Lung microvascular endothelial cell (primary cell): ENCODE measurements at places on chromosomes 1 and 21. TPM values are rescaled to one million over a fixed set of nuclear protein-coding genes. Genes with fewer than 3 reads are reported as not detected.

DNA sequence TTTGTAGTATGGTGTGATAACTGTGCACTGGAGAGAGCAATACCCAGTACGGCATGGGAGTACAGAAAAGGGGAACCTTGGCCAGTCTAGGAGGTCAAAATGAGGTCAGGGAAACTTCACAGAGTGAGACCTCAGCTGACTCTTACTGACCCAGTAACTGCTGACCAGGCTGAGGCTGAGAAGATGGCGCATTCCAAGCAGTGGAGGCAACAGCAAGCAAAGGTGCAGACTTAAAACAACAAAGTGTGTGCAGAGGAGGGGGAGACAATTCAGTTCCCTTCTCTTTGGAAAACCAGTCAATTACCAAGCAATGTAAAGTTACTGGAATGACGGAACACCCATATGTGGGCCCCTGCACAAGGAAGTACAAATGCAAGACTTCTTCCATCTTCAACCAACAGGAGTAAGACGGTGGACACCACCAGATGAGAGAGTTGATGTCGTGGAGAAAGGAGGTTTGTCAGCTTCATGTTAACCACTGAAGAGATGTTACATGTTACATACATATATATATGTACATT lies 54.6 kb upstream of the PRDX6 start:
- no peak for DNase-seq

DNA sequence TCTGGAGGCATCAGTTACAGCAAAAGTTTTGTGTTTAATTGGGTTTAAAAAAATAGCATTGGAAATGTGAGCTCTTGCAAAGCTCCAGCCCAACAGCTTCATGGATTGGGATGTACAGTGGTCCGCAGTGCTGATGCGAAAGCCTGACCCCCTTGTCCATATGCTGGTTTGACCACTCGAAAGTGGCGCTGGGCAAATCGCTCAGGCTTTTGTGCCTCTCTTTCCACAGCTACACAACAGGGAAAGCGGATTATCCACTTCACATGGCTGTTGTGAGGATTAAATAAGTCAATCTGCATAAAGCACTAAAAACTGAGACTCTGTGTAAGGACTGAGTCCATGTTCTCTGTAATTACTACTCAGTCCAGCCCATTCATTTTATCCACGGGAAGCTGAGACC lies 57.2 kb downstream of the HUNK start:
- DNase-seq: no peak

- no peak for DNase-seq
Measured at GRCh38 chr1:22953740-22954141, 18.9 kb downstream of the LACTBL1 start.

GRCh38 chr1:24769656-24770651 lies 24.7 kb downstream of the CLIC4 start:
- DNase-seq: no peak

The OR2T35 gene
- not detected in 2 replicates for total RNA-seq

GRCh38 chr1:17458794-17459193 lies 19.3 kb upstream of the RCC2 start:
- DNase-seq: no peak

The SLC9C2 gene
- total RNA-seq: not detected in 2 replicates

DNA sequence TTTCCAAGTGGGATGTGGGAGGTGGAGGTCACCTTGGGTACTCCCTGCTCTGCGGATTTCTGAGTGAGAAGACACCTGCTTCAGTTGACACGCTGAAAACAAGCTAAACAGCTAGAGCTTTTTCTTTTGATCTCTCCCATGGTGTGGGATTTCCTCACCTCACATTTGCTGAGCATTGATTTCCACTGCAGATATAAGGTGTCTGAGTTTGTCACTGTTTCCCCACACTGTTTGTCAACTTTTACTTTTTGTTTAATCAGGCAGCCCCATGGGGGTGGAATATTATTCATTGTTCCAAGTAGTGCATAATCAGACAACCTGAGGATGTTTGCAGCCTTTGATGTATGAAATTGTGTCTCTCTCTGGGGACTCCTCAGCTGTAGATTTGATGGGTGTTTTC lies 49.5 kb downstream of the FASLG start:
- no peak for DNase-seq

- DNase-seq: peak; percentile 57
Measured at GRCh38 chr21:36854391-36854790, 112.1 kb downstream of the HLCS start.

- DNase-seq: no peak
Measured at GRCh38 chr1:50426108-50426700, 3.0 kb upstream of the DMRTA2 start.

The FGR gene
- under 0.01 and 0.20 TPM in 2 replicates for total RNA-seq

The BTG2 gene
- 22.4 TPM in 2 replicates for total RNA-seq

- no peak for DNase-seq
Measured at GRCh38 chr1:57683037-57683942, 259.4 kb upstream of the DAB1 start.

The SYF2 gene
- total RNA-seq: 27.9 and 31.2 TPM in 2 replicates

The TTC3 gene
- total RNA-seq: 99.4 and 127 TPM in 2 replicates

The PCP4L1 gene
- not detected in 2 replicates for total RNA-seq

GRCh38 chr1:109392037-109392787 lies 5.5 kb downstream of the SORT1 start:
- no peak for DNase-seq

The HSPB7 gene
- total RNA-seq: not detected in 2 replicates

DNA sequence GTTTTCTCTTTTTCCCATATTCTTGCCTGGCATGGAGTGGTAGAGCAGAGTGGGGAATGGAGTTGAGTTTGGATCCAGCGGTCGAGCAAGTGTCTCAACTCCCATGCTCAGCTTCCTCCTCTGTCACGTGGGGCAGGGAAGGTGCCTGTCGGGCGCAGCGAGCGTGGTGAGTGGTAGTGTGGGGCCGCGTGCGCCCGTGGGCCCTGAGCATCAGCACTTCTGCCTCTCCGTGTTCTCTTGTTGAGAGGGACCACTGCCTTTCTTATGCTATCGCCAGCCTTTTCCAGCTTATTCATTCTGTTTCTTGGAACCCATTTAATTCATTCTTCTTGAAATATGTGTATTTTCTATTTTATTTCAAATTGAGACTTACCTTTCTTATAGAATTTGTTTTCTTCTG lies 65.1 kb downstream of the ADARB1 start:
- no peak for DNase-seq

The SPRR2B gene
- not detected in 2 replicates for total RNA-seq

- no peak for DNase-seq
Measured at GRCh38 chr1:199778324-199778955, 249.1 kb upstream of the NR5A2 start.

The SH3GLB1 gene
- total RNA-seq: 34.2 and 36.9 TPM in 2 replicates

The SLC22A15 gene
- under 0.01 TPM in 1 of 2 replicates, not detected in the other for total RNA-seq

The DNAI4 gene
- 1.5 and 6.0 TPM in 2 replicates for total RNA-seq

DNA sequence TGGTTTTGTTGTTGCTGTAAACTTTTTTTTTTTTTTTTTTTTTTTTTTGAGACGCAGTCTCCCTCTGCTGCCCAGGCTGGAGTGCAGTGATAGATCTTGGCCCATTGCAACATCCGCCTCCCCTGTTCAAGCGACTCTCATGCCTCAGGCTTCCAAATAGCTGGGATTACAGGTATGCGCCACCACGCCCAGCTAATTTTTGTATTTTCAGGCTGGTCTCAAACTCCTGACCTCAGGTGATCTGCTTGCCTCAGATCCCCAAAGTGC lies 78.9 kb upstream of the SLC45A1 start:
- DNase-seq: peak; percentile 52

The VWA5B1 gene
- total RNA-seq: not detected in 2 replicates

The ASH1L gene
- total RNA-seq: 12.0 and 17.9 TPM in 2 replicates

DNA sequence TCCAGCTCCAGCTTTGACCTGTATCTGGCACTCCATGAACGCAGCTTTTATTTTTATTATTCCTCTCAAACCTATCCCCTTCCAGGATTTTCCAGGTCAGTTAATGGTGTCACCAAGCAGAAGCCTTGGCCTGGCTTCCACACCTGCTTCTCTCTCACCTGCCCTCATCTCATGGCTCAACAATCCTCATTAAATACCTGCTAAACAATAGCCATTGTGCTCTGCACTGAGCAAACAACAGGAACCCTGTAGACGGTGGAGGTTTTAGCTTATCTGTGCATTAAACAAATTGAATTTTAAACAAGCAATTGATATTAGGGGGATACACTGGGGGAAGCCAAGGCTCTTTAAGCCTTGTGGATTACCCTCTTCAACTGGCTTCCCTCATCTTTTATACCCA lies 15.3 kb downstream of the PYCR2 start:
- DNase-seq: no peak

GRCh38 chr1:173148971-173149370 lies 58.2 kb downstream of the TNFSF4 start:
- no peak for DNase-seq

The RCAN3 gene
- 1.4 and 1.7 TPM in 2 replicates for total RNA-seq

The LTN1 gene
- total RNA-seq: 13.3 and 16.5 TPM in 2 replicates

- DNase-seq: no peak
Measured at GRCh38 chr1:62810420-62811274, 26.7 kb downstream of the ATG4C start.

The MARK1 gene
- total RNA-seq: 0.65 and 2.2 TPM in 2 replicates

The CYP4Z1 gene
- total RNA-seq: 0.20 TPM in 1 of 2 replicates, not detected in the other

- DNase-seq: no peak
Measured at GRCh38 chr1:42145764-42146625, 7.2 kb upstream of the GUCA2B start.

GRCh38 chr1:11787804-11788436 lies 17.8 kb downstream of the MTHFR start:
- no peak for DNase-seq

DNA sequence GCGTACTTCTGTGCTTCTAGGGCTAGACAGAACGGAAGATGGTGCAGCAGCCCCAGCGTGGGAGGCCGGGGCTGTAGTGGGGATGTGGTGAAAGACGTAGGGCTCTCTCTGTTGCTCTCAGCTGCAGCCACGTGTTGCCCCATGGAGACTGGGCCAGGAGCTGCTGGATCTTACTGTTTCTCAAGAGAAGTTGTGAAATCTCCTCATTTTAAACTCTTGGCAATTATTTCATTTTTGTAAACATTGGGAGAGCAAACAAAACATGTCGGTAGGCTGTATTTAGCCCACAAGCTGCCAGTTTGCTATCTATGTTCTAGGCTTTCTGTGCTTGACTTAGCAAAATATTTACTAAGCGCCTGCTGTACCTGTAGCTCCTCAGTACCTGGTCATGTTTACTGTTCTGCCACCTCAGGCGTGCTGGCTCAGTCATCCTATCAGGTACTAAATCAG lies 15.9 kb upstream of the ELOA start:
- no peak for DNase-seq

DNA sequence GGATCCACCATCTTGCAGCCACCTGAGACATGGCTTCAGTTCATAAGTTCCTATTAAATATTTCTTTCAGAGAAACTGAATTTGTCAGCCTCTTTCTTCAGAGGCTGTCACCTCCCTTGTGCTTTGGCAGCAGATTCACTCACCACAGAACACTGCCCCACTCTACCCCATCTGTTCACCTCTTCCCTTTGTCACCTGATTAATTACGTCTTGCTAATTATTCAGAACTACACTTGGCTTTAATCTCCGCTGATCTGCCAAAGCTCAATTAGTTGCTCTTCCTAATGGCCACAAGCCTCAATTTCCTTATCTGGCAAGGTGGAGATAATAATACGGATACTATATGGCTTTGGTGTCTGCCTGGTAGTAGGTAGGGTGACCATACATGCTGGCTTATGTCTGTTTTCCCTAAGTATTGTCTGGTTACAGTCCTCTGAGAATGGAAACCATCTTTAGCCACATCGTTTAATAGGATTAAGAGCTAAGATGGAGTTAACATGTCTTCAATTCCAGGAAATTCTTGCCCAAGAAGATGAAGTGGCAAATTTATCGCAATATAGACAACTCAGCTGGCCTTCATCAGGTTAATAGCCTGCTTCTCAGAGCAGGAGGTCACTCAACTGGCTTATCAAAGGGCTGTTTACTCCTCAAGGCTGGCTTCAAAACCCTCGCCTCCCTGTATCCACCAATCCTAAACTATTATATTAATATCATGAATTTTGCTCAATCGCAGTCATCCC lies 58.2 kb upstream of the ADAR start:
- DNase-seq: no peak

The DMBX1 gene
- total RNA-seq: not detected in 2 replicates

DNA sequence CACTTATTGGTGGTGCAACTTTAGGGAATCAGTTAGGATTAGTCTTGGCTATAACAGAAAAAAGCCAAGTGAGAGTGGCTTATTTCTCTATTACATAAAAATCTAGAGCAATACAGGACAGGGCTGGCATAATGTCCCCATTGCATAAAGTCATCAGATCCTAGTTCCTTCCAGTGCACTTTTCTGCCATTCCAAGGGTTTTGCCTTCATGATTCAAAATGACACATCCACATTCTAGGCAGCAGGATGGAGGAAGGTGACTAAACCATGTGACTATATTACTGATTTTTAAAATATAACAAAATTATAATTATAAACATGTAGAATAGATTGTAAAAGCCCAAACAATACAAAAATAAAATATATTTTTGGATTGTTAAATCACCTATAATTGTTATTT lies 18.8 kb downstream of the JUN start:
- peak; percentile 50 for DNase-seq

DNA sequence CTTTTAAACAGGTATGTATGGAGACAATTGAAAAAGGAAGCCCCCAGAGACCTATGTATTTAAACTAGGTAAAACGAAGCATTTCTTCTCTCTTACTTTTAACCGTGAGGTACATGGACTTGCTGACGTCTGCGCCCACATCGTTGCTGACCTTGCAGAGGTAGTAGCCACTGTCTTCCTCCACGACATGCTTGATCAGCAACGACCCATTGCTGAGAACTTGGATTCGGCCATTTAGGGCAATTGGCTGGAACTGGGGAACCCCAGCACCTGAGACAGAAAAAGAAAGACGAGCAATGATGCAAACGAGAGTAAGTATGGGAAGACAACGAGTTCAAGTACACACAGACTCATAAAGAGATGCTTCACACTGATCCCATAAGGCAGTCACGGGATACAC lies 408.8 kb downstream of the PCP4 start:
- no peak for DNase-seq

- DNase-seq: peak; percentile 43
Measured at GRCh38 chr1:108646648-108647269, 14.1 kb downstream of the HENMT1 start.

The LAX1 gene
- not detected in 2 replicates for total RNA-seq

The TMEM200B gene
- total RNA-seq: 0.20 and 0.22 TPM in 2 replicates

DNA sequence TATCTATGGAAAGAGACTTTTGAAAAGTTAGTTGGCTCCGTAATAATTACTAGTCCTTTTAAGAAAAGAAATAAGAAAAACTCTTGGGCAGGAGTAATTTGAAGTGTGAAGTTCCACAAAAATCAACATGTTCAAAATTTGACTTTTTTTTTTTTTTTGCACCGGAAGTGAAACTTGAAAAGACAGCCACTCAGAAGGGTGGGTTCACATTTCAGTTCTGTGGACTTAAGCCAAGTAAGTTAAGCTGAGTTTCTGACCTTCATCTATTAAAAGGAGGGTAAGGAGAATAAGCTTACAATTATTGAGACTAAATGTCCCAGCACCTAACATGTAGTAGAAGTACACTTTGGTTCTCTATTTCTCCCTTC lies 11.0 kb downstream of the RO60 start:
- DNase-seq: no peak

The EFNA1 gene
- 127 and 129 TPM in 2 replicates for total RNA-seq
